ENCODE measurements at places on chromosomes 1 and 21. TPM values are rescaled to one million over a fixed set of nuclear protein-coding genes. Genes with fewer than 3 reads are reported as not detected.

CYP4B1 gene
- total RNA-seq, result not detected

HES5 gene
- not detected for total RNA-seq

DNA sequence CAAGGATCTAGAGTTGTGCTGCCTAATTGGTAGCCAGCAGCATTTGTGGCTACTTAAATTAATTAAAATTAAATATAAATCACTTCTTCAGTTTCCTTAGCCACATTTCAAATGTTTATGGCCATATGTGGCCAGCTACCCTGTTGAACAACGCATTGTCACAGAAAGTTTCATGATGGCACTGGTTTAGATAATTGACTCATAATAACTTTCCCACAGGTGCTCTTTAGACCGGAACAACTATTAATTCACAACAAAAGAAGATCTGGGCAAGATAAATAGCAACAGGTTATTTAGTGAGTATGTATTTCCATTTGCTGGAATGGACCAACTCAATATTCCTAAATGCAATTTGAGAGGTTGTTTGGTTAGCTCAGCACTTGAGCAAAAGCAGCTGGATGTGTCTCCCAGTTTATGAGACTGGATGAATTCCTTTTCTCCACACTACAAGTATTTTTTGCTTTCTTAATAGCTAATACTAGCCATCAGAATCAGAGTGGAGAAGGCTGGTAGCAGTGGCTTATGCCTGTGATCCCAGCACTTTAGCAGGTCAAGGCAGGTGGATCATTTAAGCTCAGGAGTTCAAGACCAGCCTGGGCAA, 3.7 kb upstream of the AMIGO1 start:
- H3K4me1 ChIP-seq, result peaks cover 15% of the 10 kb centered on the region
- H3K36me3 ChIP-seq, result no peaks in the 10 kb centered on the region
- H3K27ac ChIP-seq, result no peak overlapping the region
- peaks cover 7% of the 10 kb centered on the region for H3K27me3 ChIP-seq
- no peak overlapping the region for H3K4me3 ChIP-seq

DNA sequence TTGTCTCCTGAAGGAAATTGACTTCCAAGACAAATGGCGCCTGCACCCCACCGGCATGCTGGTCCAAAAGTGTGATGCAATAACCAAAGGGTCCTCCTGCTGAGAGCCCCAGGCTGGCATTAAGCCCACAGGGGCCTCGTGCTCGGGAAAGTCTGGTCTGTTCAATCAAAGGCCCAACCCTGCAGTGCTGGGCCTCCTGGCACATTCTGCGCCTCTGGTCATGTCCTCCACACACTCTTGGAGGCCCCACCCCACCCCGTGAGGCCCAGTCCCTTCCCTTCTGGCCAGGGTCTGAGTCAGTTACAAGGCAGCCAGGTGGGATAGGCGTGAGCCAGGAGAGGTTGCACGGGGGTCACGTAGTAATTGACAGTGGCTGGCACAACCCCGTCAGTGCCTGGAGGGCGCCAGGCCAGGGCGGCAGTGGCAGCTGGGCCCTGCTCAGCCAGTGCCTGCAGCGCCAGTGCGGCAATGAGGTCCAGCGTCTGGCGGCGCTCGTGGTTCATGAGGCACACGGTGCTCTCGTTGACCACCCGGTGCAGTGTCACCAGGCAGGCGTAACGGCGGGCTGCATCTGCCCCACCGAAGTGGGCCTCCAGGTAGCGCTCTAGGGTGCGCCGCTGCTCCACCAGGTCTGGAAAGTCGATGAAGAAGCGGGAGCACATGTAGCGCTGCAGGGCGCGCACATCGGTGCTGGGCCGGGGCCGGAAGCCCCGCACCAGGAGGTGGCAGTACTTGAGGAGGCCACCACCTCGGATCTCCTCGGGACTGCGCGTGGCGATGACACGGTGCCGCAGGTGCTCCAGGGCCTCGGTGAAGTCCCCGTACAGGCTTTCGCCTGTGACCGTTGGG, 6.8 kb downstream of the TENT5B start:
- no peaks in the 10 kb centered on the region for H3K36me3 ChIP-seq
- H3K4me3 ChIP-seq, result no peak overlapping the region
- no peak overlapping the region for H3K27ac ChIP-seq
- no peak for DNase-seq
- no peaks in the 10 kb centered on the region for H3K4me1 ChIP-seq

DNA sequence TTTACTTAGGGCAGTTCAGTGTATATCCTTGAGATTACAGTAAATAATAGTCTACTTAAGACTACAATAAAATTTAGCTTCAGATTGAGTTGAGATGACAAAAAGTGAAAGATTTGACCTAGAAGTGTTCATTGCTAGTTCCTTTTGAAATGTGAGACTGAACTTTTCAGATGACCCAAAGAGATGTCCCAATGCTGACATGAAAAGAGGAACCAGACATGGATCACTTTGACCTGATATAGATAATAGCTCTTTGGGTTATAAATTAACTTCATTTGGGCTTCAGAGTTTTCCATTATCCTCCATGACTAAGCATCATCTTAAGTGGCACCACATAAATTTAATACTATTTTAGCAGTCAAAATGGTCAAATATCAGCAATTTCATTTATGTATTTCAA, 25.7 kb upstream of the OR10J5 start:
- no peak for DNase-seq
- no peak overlapping the region for H3K4me3 ChIP-seq
- H3K36me3 ChIP-seq, result no peaks in the 10 kb centered on the region
- H3K27me3 ChIP-seq, result peaks cover 33% of the 10 kb centered on the region

- DNase-seq, result no peak
- no peaks in the 10 kb centered on the region for H3K27me3 ChIP-seq
- no peaks in the 10 kb centered on the region for H3K4me1 ChIP-seq
Measured at GRCh38 chr1:196309386-196309785, 298.9 kb downstream of the KCNT2 start.
